ENCODE measurements at places on chromosomes 16 and 17.

DNA sequence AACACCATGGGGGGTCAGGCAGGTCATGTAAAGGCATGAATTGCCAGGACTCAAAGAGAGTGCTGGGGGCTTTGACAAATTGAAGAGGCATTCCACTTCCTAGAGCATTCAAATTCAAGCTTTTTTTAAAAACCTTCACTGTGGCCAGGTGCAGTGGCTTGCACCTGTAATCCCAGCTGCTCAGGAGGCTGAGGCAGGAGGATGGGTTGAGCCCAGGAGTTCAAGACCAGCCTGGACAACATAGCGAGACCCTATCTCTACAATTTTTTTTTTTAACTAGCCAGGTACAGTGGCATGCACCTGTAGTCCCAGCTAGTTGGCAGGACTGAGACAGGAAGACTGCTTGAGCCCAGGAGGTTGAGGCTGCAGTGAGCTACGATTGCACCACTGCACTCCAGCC lies 17.2 kb downstream of the ABCC12 start:
- DNase-seq = no peak

DNA sequence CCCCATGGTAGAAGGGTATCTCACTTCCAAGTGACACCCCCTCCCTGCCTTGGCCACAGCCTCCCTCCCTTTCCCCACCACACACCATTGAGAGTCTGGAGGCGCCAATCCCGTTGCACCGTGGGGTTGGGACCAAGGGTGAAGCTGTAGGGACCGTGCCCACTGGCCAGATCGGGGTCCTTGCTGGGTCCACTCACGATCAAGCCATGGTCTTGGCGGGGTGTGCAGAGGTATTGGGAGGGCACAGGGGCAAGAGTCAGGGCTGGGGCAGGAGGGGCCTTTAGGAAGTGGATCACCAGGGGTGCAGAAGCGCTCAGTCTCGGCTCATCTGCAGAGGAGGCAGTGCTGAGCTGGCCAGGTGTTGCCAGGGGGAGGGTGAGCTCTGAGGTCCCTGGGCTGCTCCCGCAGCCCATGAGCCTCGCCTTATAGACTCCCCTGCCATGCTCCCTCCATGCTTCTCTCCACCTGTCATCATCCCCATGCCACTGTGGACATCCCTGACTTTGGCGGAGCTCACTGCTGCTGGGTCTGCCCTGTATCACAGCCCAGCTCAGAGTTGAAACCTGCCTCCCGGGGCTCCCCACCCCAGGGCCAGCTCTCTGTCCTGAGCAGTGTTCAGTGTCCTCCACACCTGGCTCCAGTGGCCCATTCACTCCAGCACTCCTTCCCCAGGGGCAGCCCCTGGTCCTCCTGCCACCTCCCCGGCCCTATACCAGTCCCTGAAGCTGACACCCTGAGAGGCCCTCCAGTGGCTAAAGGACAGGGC lies 8.3 kb downstream of the CDH16 start:
- DNase-seq = no peak

DNA sequence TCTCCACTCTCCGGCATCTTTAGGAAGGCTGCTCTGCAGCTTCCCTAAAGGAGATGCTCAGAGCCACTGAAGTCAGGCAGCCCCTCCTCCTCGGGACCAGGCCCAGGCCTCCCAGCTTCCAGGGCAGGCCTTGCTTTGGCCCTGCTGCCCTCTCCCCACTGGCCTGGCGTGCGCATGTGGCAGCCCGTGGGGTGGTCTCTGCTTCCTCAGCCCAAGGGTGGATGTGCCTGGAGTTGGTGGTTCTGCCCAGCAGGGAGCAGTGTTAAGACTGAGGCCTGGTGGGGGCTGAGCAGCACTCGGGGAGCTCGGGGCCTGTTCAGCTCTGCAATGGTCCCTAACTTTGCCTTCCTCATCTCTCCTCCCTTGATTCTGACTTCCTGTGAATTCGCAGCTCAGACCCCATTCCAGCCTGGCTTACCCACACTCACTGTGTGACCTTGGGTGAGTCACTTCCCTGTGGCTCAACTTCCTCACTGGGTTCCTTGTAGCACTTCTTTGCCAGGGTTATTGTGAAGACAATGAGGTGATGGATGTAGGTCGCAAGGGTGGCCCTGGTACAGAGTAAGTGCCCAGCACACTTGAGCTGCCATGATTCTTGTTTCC lies 63.2 kb downstream of the NKD1 start:
- no peak for DNase-seq

DNA sequence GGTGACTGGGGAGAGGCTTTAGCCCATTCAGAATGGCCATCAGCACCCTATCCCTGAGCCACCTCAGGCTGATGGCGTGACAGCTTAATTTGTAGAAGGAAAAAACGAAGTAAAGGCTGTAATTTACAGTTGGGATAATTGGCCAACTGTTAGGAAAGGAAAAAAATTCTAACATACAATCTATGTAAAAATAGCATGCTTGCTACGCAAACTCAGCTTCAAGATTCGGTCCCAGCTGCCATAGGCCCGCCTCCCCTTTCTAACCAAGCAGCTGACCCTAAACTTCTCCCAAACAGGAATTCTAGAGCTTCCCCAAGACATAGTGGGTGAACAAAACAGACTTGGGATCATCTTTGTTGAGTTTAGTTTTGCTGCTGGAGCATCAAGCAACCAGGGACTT lies 4.9 kb downstream of the SEZ6 start:
- DNase-seq = no peak

- no peak for DNase-seq
These were observed at the start of gene NAGS for GRCh38 chr17:44004077-44004760. NAGS (plus strand) TSS chr17:44004622; CDS start chr17:44004664, 42 bp downstream.

GRCh38 chr17:67110619-67111018 lies 66.3 kb downstream of the CACNG1 start:
- no peak for DNase-seq

GRCh38 chr16:30722916-30723315 lies 23.9 kb downstream of the SRCAP start:
- no peak for DNase-seq

DNA sequence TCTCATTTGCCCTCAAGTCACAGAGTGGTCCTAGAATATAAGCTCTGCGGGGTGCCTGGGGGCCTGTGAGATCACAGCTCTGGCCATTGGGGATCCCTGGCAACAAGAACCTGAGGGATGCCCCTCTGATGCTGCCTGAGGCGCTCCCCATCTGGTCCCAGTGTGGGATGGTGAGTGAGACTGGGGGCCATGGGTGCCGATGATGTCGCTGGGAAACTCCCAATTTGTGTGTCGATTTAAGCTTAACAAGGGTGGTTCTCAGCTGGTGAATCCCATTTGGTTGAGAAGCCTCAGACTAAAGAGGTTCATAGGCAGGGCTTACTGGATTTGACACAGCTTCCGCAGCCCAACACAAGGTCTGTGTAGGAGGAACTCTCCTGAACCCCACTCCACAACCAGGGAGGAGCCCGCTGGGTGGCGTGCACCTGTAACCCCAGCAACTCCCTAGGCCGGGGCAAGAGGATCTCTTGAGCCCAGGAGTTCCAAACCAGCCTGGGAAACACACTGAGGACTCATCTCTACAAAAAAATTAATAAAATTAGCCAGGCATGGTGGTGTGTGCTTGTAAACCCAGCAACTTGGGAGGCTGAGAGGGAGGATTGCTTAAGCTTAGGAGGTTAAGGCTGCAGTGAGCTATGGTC lies 63.7 kb upstream of the SIAH1 start:
- DNase-seq = no peak

DNA sequence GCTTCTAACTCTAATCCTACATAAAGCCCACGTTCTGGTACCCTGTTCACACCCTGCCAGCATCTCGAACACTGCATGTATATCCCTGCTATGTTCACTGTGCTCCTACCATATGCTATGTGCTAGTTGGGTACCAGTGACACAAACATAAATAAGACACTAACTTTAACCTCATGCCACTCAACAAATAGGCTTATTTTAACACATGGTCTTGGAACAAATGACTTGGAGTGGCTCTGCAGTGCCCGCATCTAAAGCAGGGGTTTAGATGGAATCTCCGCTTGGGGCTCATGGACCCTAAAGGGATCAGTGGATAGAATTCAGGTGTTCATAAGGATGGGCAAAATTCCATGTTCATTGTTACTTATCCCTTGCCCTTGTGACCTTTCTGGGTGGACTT lies 175.7 kb upstream of the ZKSCAN2 start:
- no peak for DNase-seq

DNA sequence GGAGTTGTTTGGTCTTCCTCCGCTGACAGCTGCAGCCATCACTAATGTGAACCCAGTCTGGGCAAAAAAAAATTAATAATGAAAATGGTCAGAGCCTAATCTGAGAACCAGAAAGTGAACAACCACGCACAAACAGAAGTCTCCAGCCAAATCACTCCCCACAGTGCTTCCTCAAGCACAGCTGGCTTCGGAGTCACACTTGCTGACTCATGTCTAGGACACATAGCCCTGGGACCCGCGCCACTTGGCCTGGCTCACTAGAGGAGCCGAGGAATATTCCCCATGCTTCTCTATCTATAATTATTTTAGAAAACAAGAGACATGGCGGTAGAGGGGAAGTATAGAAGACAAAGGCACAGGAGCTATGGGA lies 109.1 kb downstream of the ZFHX3 start:
- DNase-seq = no peak

- DNase-seq = no peak
These were observed 48.6 kb downstream of the TNFRSF13B start for GRCh38 chr17:16923097-16923903.

GRCh38 chr16:86200722-86201121 lies 301.8 kb downstream of the IRF8 start:
- no peak for DNase-seq

GRCh38 chr17:48513097-48513496 lies 17.7 kb downstream of the HOXB1 start:
- no peak for DNase-seq

DNA sequence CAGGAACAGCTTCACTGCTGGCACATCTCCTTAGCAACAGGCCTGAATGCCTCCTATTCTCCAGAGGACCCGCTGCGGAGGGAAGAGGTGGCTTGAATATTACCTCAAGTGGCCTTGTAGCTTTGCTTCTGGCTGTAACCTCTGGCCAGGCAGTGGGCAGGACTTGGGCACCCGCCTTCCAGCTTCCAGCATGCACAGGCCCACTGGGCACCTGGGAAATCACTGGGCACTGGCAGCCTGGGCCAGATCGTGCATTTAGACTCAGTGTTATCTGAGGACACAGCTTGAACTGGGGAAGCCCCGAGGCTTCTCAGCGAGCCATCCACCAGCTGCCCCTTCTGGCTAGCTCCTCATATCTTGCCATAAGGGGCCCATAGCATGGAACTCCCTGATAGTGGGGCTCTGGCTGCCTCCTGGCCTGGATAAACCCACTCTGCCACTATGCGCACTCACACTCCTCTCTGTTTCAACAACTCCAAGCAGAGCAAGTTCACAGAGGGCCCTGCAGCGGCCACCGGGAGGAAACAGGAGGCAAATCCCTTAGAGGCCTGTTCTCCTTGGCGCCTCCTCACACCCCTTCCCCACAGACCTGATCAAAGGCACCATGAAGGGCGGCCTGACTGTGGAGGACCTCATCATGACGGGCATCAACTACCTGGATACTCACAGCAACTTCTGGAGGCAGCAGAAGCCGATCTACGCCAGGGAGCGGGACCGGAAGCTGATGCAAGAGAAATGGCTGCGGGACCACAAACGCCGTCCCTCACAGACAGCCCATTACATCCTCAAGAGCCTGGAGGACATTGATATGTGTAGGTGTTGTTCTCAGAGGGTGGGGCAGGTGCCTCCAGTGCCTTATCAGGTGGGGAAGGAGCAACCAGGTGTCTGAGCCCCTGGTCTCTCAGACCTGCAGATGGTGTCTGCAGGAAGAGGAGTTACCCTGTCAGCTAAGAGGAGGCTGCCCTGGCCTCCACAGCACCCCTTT lies 7.8 kb downstream of the ODAD4 start:
- no peak for DNase-seq

- DNase-seq = no peak
These were observed 29.2 kb downstream of the TTLL6 start for GRCh38 chr17:48787828-48788227.

GRCh38 chr16:55640701-55641327 lies 15.0 kb upstream of the SLC6A2 start:
- DNase-seq = no peak

DNA sequence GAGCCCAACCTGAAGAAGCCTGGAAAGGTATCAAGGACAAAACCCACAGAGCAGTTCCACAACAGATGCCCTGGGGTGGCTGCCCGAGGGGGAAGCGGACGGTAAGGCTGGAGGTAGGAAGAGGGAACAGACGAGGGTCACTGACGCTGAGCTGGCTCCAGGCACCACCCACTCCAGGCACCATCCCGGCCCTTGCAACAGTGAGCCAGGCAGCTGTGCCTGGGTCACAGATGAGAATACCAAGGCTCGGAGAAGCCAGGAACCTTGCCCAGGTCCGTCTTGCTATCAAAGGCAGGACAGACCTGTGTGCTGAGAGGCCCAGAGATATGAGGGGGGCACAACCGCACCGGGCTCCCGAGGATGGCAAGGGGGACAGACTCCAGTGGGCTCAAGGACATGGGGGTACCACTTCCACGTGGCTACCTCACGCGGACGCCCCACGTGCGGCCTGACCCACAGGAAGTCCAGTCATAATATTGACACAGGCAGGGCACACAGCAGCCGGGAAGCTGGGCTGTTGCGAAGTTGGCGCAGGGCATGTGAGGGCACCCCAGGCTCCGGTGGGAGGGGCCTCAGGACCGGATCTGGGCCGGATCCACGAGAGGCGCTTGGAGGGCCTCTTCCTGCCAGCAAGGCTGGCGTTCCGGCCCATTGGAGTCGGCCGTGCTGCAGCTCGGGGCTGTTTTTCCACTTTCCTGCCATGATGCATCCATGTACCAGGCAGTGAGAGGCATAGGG lies 29.9 kb downstream of the PEMT start:
- no peak for DNase-seq

- no peak for DNase-seq
These were observed 93.1 kb downstream of the ABCC12 start for GRCh38 chr16:48062681-48063080.

GRCh38 chr17:43125133-43125966 lies at the start of gene BRCA1:
BRCA1 (minus strand) TSS chr17:43125364; CDS start chr17:43124096, 1,268 bp downstream.
- DNase-seq = peak; percentile 83

DNA sequence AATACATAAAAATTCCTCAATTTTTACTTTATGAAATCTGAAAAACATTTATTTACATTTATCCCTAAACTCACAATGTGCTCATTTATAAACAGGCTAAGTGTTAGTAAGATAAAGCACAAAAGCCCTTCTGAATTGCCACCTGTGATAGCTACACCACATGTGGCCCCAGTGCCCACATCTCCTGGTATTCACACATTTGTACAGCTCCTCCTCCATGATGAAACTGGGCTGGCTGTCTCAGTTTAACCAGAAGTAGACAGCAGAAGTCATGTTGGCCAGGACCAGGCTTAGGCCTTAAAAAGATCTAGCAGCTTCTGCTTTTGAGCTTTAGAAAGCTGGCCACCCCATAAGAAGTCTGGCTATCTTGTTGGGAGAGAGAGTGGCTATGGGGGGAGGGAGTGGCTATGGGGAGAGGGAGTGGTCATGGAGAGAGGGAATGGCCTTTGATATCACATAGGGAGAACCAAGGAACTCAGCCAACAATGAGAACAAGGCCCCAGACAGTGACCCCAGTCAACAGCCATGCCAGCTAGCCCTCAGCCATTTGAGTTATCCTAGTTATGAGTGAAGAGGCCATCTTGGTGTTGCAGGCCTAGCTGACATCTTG lies 47.4 kb downstream of the CEP95 start:
- DNase-seq = no peak
